Fibroblast of the aortic adventitia (primary cell): ENCODE measurements at places on chromosomes 11 and 22. TPM values are rescaled to one million over a fixed set of nuclear protein-coding genes. Genes with fewer than 3 reads are reported as not detected.

The C22orf31 gene
- total RNA-seq = not detected in 2 replicates

The ALX4 gene
- total RNA-seq = not detected in 2 replicates

The SERHL2 gene
- 2.0 and 2.2 TPM in 2 replicates for total RNA-seq

The FREY1 gene
- 1.6 TPM in 1 of 2 replicates, not detected in the other for total RNA-seq

The MRGPRX4 gene
- total RNA-seq = not detected in 2 replicates

The OR51B2 gene
- total RNA-seq = not detected in 2 replicates

The ANO5 gene
- 0.16 TPM in 1 of 2 replicates, not detected in the other for total RNA-seq

The PTPRCAP gene
- 0.41 and 0.45 TPM in 2 replicates for total RNA-seq

The RFPL3 gene
- not detected in 2 replicates for total RNA-seq

The PAFAH1B2 gene
- 161 and 328 TPM in 2 replicates for total RNA-seq

The OR5A1 gene
- total RNA-seq = not detected in 2 replicates

GRCh38 chr11:73750228-73750627 is 10.6 kb downstream of the RAB6A start:
- no peak for DNase-seq

- DNase-seq = peak; percentile 30
These were observed 471.1 kb upstream of the ANO3 start for GRCh38 chr11:25860677-25861450.

DNA sequence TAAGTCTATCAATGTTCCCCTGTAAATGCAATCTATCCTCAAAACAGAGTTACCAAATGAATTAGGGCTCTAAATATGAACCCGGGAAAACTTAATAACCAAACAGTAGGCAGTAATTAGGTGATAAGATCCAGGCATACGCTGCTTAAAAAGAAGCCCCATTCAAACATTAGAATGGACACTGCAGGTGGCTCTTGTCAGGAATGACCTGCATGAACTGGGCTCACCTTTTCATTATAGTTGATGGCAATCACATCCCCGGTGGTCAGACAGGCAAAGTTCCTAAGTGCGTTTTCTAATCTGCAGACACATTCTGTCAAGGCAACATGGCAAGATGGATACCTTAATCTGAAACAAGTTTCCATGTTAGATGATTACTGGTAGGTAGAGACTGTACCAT is 14.0 kb downstream of the UFD1 start:
- DNase-seq = no peak

DNA sequence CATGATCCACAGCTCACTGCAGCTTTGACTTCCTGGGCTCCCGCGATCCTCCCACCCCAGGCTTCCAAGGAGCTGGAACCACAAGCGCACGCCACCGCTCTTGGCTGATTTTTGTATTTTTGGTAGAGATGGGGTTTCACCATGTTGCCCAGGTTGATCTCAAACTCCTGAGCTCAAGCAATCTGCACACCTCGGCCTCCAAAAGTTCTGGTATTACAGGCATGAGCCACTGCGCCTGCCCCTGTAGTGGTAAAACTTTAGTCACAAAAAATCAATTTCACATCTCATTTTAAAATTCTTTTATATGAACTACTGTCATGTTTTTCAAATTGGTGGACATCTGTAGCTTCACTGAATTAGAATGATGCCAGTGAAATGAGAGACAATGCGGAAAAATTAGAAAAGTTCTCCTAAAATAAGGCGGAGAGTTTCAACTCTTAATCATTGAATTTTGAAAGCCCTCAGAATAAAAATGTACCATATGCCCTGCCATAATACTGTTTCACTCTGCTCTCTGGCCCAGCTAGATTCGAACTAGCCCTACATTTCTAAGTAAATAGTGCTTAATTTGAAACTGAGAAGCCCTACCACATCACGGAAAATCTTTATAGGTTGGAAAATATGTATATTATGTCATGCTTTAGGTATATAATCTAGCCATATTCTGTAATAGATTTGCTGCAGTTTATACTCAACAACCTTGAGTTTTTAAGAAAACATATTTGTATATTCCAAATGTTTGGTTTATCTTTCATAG is 78.7 kb downstream of the HORMAD2 start:
- no peak for DNase-seq

GRCh38 chr11:122663764-122664163 is 8.2 kb downstream of the UBASH3B start:
- DNase-seq = peak; percentile 42

- peak; percentile 68 for DNase-seq
These were observed 6.8 kb upstream of the OR10A2 start for GRCh38 chr11:6855971-6856541.

GRCh38 chr11:16981651-16982194 is 32.5 kb downstream of the PLEKHA7 start:
- peak; percentile 1 for DNase-seq

DNA sequence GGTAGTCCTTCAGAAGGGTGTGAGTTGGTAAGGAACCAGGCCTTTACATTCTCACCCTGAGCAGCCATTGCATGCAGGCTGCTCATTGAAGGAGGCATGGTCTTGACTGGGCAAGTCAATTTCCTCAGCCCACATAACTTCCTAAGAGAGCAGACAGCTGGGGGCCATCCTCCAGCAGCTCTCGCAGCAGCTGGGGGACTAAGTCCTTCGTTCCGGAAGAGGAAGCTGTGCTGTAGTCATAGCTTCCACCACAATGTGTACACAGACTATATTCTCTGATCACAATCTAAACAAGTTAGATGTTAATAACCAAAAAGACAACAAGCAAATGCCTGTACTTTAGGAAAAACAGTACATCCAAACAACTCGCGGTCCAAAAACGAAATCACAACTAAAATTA is 30.1 kb upstream of the MPPED1 start:
- DNase-seq = no peak

DNA sequence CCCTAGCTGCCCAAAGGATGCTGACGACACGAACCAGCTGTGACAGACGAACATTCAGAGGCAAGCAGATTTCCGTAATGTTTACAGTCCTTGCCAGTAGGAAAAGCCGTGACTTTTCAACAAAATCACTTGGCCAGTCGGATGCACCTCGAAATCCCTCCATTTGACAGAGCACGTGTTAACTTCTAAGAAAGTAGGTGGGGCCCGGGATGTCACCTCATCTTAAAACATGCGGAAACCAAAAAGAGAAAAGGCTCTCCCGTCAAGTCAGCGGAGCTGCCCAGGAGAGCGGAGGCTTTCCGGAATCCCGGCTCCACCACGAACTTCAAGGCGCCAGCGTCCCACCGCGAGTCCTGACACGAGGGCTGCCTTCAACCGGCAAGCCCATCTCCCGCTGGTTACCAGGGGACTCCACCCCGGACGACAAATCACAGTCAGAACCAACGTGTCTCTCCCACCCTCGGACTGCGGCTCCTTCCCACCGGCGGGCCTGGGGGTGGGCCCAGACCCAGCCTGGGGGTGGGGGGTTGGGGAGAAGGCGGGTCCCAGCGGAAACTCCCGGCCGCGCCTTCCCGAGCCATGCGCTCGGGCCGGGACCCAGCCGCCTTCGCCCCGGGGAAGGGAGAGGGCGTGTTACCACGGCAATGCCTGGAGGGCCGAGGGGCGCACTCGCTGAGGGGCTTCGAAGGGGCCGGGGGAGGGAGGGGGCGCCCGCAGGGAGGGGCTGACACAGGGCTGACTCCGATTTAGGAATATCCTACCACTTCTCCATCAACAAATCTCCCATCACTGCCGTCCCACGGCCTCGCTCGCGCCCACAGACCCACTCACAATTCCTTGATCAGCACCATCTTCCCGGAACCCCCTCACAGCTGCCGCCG is 475 bp downstream of the PITPNB start:
- peak; percentile 32 for DNase-seq

DNA sequence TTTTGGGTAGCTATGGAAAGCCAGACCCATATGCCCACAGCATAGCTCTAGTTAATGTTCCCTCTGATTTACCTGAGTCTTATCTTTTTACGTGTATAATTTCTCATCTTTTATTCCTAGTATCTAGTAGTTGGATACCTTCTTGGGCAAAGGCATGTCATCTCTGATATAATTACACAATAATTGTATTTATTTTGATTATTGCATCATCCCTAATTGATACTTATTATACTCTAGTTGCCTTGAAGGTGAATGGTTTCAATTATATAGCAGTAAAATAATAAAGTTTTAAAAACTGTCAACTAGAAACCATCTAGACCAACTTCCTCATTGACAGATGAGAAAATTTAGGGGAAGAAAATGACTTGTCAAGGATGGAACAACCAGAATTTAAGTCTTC is 347.3 kb downstream of the SOX6 start:
- no peak for DNase-seq

DNA sequence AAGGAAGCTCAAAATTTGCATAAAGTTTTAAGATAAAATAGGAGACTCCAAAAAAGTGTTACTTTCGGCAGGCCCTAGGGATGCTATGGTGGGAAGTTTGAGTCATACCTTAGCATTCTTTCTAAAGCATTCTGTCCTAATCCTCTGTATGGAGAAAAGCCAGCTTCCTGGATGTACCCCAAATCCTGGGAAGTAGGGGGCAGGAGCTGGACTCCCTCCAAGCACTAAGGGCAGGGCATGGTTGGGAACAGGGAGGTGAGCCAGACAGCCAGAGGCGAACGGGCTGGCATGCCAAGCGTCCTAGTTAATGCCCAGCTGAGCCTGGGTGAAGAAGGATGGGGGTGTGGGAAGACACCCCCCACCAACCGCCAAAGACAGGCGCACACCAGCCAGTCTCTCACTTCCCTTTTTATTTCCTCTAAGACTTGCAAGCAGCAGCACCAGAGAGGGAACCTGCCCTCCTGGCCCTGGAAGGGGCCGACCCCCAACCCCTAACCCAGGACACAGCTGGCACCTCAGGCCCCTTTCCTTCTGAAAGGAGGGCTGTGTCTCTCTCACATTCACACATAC is 23.9 kb downstream of the RTN4RL2 start:
- no peak for DNase-seq

- no peak for DNase-seq
These were observed 2.5 kb upstream of the CXCR5 start for GRCh38 chr11:118881228-118881627.

DNA sequence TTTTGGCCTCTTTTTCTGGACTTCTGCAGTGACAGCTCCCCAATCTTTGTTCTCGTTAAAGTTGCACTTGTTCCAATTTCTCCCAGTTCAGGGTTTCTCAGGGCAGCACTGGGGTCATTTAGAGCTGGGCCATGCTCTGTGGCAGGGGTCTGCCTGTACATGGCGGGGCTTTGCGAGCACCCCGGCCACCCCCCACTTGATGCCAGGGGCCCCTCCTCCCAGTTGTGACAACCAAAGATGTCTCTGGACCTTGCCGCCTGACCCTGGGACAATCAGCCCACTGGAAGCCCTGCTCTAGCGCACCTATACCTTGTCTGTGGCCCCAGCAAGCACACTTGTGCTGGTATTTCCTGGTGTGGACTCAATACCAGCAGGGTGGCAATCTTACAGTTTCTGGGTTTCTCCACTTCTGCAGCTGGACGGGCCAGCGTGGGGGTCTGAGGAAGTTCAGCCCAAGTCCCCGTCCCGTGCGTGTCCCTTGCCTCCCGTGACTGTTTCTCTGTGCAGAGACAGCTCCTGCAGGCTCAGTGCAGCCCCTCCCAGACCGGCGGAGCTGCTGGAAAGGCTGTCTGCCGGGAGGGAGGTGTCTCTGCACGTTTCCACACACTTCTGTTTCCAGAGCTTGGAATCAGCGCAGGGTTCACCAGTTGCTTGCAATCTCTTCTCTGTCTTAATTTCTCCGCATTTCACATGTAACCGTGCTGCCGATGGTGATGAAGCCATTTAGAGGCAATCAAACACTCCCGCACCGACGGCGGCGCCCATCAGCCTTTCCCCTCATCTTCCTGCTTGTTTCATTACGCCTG is 1328.9 kb downstream of the BRD1 start:
- no peak for DNase-seq

GRCh38 chr11:8671651-8672062 is 10.8 kb downstream of the TRIM66 start:
- peak; percentile 92 for DNase-seq

DNA sequence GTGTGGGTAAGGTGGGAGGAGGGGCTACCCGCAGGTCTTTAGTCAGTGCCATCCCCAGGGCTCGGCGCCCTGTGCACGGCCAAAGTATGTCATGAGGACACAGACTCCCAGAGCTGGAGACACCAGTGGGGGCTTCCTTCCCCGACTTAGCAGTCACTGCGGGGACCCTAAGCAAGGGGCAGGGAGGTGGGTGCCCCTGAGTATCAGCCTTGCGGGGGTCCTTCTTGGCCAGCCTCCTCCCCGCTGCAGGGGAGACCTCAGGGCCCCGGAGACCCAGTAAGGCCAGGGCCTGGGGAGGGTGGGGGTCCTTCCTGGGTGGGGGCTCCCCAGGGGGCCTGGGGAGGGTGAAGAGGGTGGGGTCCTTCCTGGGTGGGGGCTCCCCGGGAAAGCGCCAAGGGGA is 673.8 kb downstream of the BRD1 start:
- DNase-seq = no peak

DNA sequence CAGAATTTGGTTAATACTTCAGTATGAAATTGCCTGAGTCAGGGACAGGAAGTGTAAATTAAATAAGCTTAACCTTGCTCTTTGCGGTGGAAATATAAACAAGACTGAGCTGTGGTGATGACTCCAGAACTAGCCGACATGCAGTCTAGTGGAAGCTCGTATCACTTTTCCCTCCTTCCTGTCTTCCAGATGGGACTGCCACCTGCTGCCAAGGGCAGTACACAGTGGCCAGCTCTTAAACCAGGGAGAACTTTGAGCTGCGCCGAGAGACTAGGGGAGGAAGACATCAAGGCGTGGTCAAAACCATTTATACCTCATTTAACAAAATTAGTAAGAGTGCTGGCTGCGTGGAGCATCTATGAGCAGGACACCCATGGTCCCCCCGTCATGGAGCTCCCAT is 31.3 kb upstream of the CTTN start:
- no peak for DNase-seq

DNA sequence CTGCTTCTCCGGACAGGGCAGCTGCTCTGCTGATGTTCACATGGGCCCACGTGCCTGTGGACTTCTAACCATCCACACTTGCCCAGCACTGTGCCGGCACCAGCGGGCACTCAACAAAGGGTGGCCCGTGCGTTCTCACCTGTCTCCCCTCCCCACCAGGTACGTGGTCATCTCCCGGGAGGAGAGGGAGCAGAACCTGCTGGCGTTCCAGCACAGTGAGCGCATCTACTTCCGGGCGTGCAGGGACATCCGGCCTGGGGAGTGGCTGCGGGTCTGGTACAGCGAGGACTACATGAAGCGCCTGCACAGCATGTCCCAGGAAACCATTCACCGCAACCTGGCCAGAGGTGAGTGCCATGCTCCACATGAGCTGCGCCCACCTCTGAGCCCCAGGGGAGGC is 66.7 kb downstream of the SYT13 start:
- no peak for DNase-seq

DNA sequence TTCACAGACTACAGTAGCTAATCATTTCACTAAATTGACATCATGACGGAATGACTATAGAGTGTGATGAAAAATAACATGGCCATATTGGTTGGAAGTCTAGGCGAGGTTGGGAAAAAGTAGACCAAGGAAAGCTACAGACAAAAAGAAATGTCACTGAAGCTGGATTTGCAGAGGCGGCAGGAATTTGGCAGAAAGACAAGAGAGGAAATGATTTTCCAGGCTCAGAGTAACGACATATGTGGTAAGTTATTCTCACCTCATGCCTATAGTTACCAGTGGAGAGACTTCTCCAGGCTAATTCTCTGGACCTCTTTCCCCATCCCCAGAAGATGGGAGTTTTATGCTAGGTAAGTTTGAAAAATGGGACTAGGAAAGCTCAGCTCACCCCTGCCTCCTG is 1005.8 kb upstream of the CCDC90B start:
- peak; percentile 24 for DNase-seq
